Right atrium auricular region (tissue), 2 donors: ENCODE measurements at places on chromosomes 1 and 21. TPM values are rescaled to one million over a fixed set of nuclear protein-coding genes. Genes with fewer than 3 reads are reported as not detected.
A peak's percentile ranks its signal among the peaks of the same experiment; 100 is the strongest.

The TSPEAR gene
- total RNA-seq, result not detected

GRCh38 chr1:47692196-47692595, 254.4 kb downstream of the FOXD2 start:
- no peaks in the 10 kb centered on the region for H3K36me3 ChIP-seq
- DNase-seq, result no peak
- H3K27me3 ChIP-seq, result no peaks in the 10 kb centered on the region
- H3K4me1 ChIP-seq, result no peaks in the 10 kb centered on the region
- no peak overlapping the region for H3K4me3 ChIP-seq

DNA sequence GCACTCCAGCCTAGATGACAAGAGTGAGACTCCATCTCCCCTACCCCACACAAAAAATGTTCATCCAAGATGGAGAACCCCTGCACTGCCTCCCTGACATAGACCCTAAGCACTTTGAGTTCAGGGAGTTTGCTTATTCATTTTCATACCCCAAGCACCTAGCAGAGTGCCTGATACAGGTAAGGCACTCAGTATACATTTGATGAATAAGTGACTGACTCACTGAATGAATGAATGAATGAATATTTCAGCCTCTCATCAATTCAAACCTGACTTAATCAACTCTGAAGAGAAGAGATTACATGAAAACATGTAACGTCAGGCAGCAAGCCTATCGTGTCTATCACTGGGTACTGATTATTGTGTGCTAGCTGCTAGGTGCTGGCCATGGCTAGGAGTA, 121.3 kb upstream of the GADD45A start:
- H3K27me3 ChIP-seq, result no peaks in the 10 kb centered on the region
- H3K4me3 ChIP-seq, result no peak overlapping the region
- H3K36me3 ChIP-seq, result no peaks in the 10 kb centered on the region
- DNase-seq, result no peak
- H3K27ac ChIP-seq, result peak overlapping the region; percentile 65
- peaks cover 21% of the 10 kb centered on the region for H3K4me1 ChIP-seq

The ZBED6 gene
- 13.4 TPM for total RNA-seq

The SIM2 gene
- not detected for total RNA-seq

DNA sequence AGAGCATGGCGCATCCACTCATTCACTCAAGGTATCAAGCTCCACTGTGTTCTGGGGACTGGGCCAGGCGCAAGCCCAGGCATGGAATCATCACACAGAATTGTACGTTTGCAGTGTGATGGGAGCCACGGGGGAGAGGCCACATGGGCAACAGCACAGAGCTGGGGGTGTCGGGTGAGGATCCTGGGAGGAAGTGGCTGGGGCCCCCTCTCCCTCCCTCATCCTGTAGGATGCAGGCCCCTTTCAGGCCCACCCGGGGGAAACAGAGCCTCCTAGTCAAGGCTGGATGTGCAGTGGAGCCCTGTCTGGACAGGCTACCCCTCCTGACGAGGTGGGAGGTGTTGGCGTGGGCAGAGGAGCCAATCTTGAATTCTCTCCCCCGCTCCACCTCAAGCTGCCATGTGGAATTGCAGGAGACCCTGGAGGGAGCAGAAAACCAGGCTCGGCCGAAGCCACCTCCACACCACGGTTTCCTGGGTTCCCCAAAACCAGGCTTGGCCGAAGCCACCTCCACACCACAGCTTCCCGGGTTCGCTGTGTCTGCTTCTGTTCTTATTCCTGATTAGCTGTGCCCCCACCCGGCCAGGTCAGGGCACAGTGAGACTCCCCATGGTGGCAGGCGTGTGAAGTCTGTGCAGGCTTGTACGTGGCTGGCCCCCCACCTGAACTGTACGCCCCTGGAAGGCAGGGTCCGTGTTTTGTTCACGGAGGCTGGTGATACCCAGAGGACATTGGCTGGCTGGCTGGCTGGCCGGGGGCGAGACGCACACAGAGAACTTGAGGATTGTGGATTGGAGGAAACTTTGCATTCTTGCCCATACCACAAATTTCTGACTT, 4.2 kb upstream of the C1orf174 start:
- no peak overlapping the region for H3K4me3 ChIP-seq
- no peaks in the 10 kb centered on the region for H3K27me3 ChIP-seq
- H3K4me1 ChIP-seq, result peaks cover 5% of the 10 kb centered on the region
- H3K27ac ChIP-seq, result no peak overlapping the region
- no peak for DNase-seq

DNA sequence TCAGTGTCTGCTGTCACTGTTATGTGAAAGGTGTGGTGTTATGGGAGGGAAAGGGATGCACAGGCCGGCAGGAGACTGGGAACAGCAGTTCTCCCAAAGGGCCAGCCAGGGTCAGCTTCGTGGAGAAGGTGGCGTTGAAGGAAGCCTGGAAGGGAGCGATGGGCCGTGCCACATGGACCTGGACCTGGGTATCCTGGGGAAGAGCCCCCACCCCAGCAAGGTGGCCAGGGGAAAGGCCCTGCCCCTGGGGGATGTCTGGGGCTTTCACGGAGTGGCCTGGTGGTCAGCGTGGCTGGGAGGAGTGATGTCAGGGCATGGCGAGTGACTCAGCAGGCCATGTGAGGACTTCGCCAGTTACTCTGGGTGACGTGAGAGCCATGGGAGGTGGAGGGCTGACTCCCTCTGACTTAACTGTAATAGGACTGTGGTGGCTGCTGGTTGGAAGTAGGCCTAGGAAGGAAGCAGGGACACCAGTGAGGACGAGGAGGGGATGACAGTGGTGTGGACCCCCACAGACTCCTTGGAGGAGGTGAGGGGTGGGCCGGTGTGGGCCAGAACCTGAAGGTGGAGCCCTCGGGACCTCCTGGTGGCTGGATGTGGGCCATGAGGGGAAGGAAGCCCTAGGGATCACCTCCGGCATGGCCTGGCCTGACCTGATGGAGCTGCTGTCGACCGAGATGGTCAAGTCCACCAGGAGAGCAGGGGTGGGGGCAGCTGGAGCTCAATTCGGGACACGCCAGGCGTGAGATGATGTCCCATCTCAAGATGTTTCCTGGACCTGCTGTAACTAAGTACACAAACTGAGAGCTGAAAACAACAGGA, 54.5 kb downstream of the BACE2 start:
- no peak overlapping the region for H3K4me3 ChIP-seq
- H3K27me3 ChIP-seq, result no peaks in the 10 kb centered on the region
- no peak for DNase-seq
- H3K4me1 ChIP-seq, result peaks cover 14% of the 10 kb centered on the region
- no peaks in the 10 kb centered on the region for H3K36me3 ChIP-seq

DNA sequence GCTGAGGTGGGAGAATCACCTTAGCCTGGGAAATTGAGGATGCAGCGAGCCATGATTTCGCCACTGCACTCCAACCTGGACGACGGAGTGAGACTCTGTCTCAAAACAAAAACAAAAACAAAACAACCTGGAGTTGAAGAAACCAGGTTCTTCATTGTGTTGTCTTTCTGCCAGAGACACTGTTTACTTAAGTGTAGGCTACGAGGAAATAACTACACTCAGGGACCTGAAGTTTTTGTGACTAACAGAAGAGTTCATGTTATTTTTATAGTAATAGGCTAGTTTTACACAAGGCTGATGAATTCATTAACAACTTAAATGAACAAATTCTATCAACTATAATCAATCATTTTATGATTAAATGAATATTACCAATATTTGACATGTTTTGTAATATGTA, 98.5 kb upstream of the MPC2 start:
- no peaks in the 10 kb centered on the region for H3K36me3 ChIP-seq
- H3K27me3 ChIP-seq, result no peaks in the 10 kb centered on the region
- no peak for DNase-seq
- no peak overlapping the region for H3K4me3 ChIP-seq
- no peak overlapping the region for H3K27ac ChIP-seq

GRCh38 chr1:7754234-7754633, 16.9 kb upstream of the VAMP3 start:
- no peaks in the 10 kb centered on the region for H3K4me1 ChIP-seq
- H3K27ac ChIP-seq, result no peak overlapping the region
- H3K4me3 ChIP-seq, result no peak overlapping the region
- H3K27me3 ChIP-seq, result no peaks in the 10 kb centered on the region

The KCNJ9 gene
- not detected for total RNA-seq

The FLG2 gene
- total RNA-seq, result not detected

DNA sequence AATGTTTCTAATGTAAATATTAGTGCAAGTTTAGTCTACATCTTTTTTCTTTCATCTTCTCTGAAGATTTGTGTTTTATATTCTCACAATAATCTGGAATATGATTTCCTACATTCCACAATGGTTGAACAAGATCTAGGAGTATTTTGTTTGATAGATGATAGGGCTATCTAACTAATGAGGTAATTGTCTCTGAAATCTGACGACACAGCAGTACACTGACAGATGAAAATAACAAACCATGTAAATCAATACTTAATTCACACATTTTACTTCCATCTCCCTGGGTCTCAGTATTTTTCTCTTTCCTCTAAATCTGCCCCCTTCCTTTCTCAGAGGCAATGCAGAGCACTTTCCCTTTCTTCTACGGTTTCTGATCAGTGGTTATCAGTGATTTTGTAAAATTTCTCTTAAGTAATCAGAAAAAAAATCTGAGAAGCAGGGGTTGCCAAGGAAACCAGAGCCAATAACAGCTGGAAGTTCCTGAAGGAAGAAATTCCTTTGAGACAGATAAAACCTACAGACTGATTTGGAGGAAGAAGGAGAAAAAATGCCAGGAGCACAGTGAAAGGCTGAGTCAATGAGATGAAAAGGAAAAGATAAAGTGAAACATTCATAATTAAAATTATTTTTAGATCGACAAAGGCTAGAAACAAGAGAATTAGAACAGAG, 7.3 kb upstream of the ANKRD13C start:
- DNase-seq, result no peak
- no peaks in the 10 kb centered on the region for H3K27me3 ChIP-seq
- no peak overlapping the region for H3K27ac ChIP-seq
- H3K36me3 ChIP-seq, result no peaks in the 10 kb centered on the region

The ADGRB2 gene
- total RNA-seq, result 19.1 TPM

The KCNH1 gene
- not detected for total RNA-seq

GRCh38 chr1:28249013-28249865, 10.1 kb upstream of the SESN2 start:
- H3K4me3 ChIP-seq, result peak overlapping the region; percentile 22
- no peak for DNase-seq
- no peaks in the 10 kb centered on the region for H3K27me3 ChIP-seq
- peaks cover 40% of the 10 kb centered on the region for H3K4me1 ChIP-seq

GRCh38 chr1:117579221-117579906, 26.5 kb upstream of the TENT5C start:
- H3K27ac ChIP-seq, result no peak overlapping the region
- H3K36me3 ChIP-seq, result no peaks in the 10 kb centered on the region
- no peaks in the 10 kb centered on the region for H3K4me1 ChIP-seq
- H3K4me3 ChIP-seq, result no peak overlapping the region

The ARHGEF16 gene
- 0.22 TPM for total RNA-seq

The HMGCL gene
- 22.4 TPM for total RNA-seq

DNA sequence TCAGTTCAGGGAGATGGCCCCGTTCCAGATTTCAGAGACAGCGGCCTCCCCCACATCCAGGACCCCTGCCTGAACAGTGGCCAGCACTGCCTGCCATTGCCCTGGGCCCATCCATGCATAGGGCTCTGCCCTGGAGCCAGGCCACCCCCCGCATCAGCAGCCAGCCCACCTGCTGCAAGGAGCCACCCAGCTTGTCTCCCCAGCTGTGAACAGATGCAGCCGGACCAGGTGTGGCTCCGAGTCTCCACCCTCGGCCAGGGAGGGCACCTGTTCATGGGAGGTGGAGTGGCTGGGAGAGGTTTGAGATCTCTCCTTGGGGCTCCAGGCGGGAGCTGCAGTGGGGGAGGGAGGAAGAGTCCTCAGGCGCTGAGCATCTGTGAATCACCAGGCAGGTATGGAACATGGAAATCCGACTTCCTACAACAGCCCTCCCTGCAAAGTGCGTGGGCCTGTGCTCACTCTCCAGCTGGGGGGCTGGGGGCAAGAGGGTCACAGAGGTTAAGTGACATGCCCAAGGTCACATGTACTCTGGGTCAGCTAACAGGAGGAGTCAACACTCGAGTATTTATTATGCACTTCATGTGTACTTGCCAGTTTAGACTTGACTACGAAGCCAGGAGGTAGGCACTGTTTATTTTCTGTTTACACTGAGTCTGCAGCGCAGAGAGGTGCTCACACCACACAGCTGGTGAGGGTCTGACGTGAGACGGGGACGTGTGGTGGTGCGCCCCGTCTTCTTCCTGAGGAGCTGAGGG, 4.8 kb upstream of the HES5 start:
- H3K36me3 ChIP-seq, result no peaks in the 10 kb centered on the region
- no peak overlapping the region for H3K27ac ChIP-seq
- no peaks in the 10 kb centered on the region for H3K27me3 ChIP-seq
- H3K4me3 ChIP-seq, result no peak overlapping the region
- DNase-seq, result no peak

GRCh38 chr21:34170886-34171285, 97.5 kb downstream of the MRPS6 start:
- no peak for DNase-seq
- no peak overlapping the region for H3K4me3 ChIP-seq
- no peak overlapping the region for H3K27ac ChIP-seq
- H3K36me3 ChIP-seq, result no peaks in the 10 kb centered on the region
- no peaks in the 10 kb centered on the region for H3K27me3 ChIP-seq
- H3K4me1 ChIP-seq, result no peaks in the 10 kb centered on the region

The ARHGAP29 gene
- 25.8 TPM for total RNA-seq

The CLEC20A gene
- 0.48 TPM for total RNA-seq

The C1QC gene
- 31.4 TPM for total RNA-seq

GRCh38 chr1:215780139-215780538, 213.0 kb downstream of the KCTD3 start:
- no peaks in the 10 kb centered on the region for H3K4me1 ChIP-seq
- no peak overlapping the region for H3K27ac ChIP-seq
- no peaks in the 10 kb centered on the region for H3K36me3 ChIP-seq
- no peak for DNase-seq
- H3K4me3 ChIP-seq, result no peak overlapping the region

DNA sequence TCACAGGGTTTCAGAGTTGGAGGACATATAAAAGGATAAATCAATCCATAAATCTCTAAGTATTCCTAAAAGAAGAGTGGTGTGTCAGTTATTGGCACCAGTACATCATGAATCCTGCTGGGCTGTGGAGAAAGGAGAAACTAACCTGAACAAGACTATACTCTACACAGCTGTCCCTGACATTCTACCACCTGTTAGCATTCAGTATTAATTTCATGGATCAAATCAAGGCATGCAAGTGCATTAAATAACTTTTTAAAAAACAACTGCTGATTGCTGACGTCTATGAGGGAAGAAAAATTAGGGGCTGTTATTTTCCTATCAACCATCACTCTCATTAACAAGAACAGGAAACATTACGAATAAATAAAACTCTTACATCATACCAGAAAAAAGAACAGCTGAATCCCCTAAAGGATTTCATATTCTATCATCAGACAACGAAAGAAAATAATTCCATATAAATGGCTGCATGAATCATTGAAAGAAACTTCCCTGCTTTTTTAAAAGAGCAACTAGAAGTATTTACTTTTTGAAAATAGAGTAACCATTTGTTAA, 121.7 kb downstream of the ATF6 start:
- no peak overlapping the region for H3K27ac ChIP-seq
- H3K27me3 ChIP-seq, result no peaks in the 10 kb centered on the region
- peaks cover 9% of the 10 kb centered on the region for H3K36me3 ChIP-seq
- no peak overlapping the region for H3K4me3 ChIP-seq
